ENCODE measurements at places on chromosomes 5 and 9.

DNA sequence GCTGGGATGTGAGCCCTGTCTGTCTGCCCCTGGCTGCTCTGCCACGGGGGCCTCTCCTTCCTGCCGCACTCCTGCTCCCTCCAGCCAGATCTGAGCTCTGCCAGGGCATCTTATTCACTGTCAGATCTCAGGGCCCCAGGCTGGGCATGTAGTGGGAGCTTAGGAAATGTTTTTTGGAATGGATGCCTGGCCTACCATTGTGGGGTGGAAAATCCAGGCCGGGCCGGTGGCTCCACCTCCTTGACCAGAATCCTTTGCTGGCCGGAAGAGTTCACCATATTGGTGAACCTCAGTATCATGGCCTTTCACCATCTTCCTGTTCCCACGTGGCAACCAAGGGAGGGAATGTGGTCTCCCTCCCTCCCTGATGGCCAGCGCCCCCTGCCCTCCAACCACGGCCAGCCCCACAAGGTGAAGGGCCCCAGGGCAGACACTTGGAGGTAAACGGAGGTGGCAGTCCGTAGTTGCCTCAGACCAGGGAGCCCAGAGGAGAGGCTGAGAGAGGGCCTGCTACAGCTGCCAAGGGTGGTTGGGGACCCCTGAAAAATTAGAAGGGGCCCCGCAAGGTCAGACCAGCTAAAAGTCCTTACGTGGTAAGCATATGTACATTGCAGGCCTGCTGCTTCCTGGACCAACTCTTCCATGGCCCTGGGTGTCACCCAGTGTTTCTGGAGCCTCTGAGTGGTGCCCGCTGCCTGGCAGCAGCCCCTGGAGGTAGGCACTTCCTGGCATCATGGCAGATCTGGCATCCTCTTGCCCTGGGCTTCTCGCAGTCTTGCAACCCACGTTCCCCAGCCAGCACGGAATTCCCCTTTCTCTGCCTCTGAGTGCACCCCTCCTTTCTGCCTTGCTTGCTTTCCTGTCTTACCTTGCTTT is 153.3 kb downstream of the RGS3 start:
- no peak for DNase-seq

GRCh38 chr5:83000428-83000827 is 76.8 kb downstream of the TMEM167A start:
- DNase-seq: peak; percentile 89

- DNase-seq: no peak
Measured at GRCh38 chr5:150598006-150598405, 42.5 kb upstream of the SYNPO start.

DNA sequence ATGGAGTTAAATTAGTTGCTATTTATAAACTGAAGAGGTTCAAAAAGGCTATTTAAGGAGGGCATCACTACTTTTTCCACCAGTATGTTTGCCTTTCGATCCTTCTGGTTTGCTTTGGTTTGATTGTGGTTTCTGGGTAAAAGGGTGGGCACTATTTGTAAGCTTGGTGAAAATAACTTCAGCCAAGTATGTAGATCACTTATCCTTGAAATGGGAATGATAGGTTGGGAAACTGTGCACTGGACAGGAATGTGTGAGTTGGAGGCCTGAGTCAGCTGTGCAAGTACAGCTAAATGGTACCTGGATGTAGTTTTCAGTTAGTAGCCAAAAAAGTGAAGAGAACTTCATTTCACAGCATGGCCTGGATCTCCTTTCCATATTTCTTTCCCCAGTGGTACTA is 466.2 kb downstream of the ENC1 start:
- DNase-seq: peak; percentile 11

GRCh38 chr5:1364211-1364610 is 19.3 kb upstream of the CLPTM1L start:
- DNase-seq: no peak

DNA sequence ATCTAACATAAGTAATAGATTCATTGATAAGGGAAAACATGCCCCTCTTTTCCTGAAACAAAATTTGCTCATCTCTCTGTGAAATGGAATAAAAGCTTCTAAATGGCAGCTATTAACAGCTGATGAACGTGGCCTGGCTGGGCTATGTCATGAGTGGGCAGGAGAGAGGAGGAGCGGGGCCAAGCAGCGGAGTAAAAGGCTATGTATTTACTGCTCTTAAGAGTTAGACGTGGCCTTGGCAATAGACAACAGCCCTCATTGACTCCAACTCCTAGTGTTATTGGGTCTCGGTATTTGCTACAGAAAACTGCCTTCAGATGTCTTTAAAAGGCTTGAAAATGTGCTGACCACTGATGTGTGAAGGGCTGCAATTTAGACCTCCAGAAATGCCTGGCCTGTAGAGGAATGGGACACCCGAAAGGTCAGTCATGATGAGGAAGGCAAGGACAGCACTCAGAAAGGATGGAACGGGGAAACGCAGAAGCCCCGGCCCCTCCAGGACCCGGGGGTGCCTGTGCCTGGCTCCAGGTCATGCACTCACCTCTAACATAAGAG is 116.8 kb downstream of the PDZD2 start:
- DNase-seq: no peak

DNA sequence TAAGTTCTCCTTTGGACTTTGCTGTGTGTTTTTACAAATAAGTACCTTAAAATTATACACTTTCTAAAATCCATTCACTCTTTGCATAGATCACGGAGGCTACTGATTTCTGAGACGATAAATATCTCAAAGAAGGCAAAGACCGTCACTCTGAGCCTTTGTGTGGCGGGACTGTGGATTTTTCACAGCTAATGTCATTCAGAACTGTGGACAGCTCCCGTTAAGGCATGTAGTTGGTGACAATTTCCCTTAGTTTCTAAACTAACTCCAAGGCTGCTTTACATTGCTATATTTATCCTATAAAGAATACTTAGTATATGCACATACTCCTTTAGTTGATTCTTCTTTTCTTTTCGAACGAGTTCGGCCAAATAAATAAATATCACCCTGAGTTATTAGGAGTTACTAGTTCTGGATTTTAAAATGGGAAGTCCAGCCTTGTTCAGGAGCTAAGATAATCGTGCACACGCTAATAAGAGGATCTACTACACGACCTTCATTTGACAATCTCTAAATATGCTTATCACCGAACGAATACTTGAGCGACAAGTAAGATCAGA is 1.8 kb downstream of the HCN1 start:
- DNase-seq: no peak

GRCh38 chr5:172403189-172403796 is 51.0 kb downstream of the SH3PXD2B start:
- DNase-seq: no peak

DNA sequence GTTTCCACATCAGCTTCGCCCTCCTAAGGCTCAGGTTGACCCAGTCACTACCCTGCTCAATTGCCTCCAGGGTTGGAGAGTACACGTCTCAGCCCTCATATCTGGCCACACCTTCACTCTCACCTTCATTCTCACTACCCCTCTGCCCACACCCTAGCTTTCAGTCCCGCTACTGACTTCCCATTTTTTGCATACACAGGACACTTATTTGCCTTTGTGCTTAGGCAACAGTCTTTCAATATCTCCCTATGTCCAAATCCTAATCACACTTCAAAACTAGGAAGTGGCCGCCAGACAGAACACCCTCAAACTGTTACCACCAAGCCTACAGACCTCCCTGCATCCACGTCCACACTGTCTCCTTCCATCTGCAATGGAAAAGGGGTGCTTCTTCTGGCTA is 10.9 kb downstream of the MCTP1 start:
- DNase-seq: no peak

DNA sequence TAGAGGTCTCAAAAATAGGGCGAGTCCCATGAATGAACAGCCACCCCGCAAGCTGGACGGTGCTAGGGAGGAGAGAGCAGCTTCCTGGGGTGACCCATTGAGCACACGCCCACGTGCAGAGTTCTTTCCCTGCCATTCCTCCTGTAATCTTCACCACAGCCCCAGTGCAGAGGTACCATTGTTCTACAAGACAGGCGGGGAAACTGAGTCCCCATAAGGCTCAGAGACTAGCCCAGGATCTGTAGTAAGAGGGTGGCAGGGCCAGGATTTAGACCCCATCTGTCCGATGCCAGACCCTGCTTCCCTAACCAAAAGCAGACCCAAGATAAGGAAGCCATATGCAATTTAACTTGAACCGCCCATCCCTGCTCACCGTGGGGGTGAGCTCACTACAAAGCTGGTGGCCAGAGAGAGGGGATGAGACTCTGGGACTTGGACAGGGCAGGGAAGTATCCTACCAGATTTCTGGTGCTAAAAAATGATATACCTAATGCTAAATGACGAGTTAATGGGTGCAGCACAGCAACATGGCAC is 36.7 kb upstream of the ORM1 start:
- no peak for DNase-seq

GRCh38 chr5:956941-957747 is 51.5 kb upstream of the NKD2 start:
- peak; percentile 80 for DNase-seq

DNA sequence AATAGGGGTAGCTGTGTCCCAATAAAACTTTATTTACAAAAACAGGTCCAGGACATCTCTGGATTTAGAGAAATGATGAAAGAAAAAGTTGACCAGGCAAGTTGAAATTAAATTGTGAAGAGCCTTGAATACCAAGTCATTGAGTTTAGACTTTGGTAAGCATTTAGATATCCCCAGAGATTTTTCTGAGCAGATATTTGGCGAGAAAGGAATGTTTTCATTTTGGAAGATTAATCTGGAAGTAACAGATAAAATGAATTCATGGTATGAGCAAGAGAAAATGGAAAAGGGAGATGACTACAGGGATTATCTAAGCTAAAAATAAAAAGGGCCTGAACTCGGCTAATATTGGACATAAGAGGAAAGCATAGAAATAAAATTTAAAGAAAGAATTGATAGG is 157.6 kb downstream of the ACTL7B start:
- no peak for DNase-seq

- DNase-seq: no peak
Measured at GRCh38 chr5:123845356-123846100, 333.6 kb downstream of the CSNK1G3 start.

GRCh38 chr5:42830924-42831323 is 19.2 kb upstream of the SELENOP start:
- DNase-seq: no peak

DNA sequence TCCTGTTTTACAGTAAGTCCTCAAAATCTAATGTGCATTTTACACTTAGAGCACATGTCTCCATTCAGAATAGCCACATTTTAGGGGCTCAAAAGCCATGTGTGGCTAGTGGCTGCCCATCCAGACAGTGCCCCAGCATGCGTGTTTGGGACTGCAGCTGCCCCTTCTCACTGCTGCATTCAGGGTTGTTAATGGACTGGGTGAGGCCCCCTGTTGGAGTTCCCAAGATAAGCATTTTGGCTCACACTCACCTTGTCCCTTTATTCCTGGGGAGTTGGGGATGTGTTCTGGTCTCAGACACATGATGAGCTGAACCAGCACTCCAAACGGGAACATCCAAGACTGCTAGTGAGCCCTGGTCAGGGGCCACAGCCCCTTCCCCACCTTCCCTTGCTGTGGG is 22.2 kb upstream of the ZNF366 start:
- DNase-seq: no peak

- DNase-seq: no peak
Measured at GRCh38 chr5:14849516-14850294, 21.9 kb downstream of the ANKH start.

- peak; percentile 77 for DNase-seq
Measured at GRCh38 chr9:111597852-111598732, 1.4 kb downstream of the PTGR1 start.

DNA sequence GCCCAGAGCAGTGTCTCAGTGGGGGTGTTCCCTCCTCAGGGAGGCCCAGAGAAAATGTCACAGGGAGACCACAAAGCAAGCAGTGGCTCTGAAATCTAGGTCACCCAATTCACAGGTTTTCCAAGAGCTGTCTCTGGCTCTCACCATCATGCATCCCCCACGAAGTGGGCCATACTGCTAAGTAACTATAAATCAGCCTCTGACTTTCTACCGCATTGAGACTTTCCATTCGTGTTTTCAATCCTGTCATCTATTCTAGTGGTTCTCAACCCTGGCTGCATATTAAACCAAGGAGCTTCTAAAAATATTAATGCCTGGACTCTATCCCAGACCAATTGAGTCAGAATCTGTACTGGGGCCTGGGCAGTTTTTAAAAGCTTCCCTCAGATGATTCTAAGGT is 2.0 kb upstream of the C1QTNF3 start:
- no peak for DNase-seq

- DNase-seq: no peak
Measured at GRCh38 chr5:123786411-123786810, 274.4 kb downstream of the CSNK1G3 start.

DNA sequence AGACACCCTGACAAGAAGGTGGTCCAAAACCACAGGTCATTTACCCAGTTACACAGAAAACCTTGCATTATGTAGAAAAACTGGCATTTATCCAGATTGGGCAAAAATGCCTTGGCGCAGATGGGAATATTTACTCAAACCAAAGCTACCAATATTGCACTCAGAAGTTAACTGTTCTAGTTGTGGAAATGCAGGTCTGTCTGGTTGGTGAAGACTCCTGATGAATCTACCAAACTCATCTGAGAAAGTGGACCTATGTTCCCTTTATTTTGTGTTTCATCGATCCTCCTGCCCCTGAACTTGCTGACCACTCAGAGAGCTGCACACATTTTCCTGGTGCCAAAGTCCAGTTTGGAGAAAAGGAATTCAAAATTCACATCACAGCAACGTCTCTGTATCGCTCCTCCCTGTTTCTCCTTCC is 85.2 kb upstream of the ALDH1A1 start:
- DNase-seq: no peak

- no peak for DNase-seq
Measured at GRCh38 chr5:110612794-110613247, 113.7 kb downstream of the TMEM232 start.

DNA sequence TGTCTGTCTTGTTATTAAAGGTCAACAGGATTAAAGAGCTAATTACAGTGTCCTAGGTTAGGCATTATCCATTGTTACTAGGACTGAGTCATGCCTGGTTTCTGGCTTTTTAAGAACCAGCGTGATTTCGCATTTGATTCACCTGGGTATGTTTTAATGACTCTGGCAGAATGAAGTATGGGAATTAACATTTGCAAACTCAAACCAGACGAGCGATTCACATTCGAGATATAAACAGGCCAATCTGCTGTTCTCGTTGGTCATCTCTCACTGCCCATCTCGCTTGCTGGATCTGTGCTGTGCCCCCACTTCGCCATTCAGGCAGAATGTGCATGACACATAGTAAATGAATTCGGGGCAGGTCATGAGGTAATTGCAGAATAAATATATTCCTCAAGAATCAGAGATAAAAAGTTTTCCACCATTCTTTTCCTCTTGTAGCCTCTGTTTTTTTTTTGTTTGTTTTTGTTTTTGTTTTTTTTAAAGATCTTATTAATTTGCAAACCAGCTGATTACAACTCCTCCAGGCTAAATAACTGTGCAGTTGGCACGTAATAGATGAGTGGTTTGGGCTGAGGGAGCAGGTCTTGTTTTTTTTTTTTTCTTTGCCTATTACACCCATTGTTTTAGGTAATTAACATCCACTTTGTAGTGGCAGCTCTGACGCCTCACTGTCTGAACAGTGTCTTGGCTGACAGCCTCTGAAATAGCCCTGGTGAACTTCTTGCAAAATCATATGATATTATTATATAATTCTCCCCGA is 313.5 kb upstream of the MSX2 start:
- no peak for DNase-seq

- DNase-seq: no peak
Measured at GRCh38 chr9:30722065-30722464, 1662.4 kb upstream of the ACO1 start.

All from kidney glomerular epithelial cell (primary cell).